ENCODE measurements at places on chromosomes 5 and 9. TPM values are rescaled to one million over a fixed set of nuclear protein-coding genes. Genes with fewer than 3 reads are reported as not detected.

LCN15 gene
- total RNA-seq = 0.77 TPM

RLN2 gene
- not detected for total RNA-seq

CORO2A gene
- total RNA-seq = 2.0 TPM

SH3GL2 gene
- total RNA-seq = 0.42 TPM

SLC6A3 gene
- total RNA-seq = not detected

ADAMTS2 gene
- total RNA-seq = 8.8 TPM

CD274 gene
- total RNA-seq = 0.39 TPM

LECT2 gene
- not detected for total RNA-seq

ORM2 gene
- total RNA-seq = not detected

TCF7 gene
- total RNA-seq = 12.7 TPM

- peaks cover 8% of the 10 kb centered on the region for H3K4me1 ChIP-seq
- no peaks in the 10 kb centered on the region for H3K27me3 ChIP-seq
- DNase-seq = no peak
- H3K36me3 ChIP-seq = no peaks in the 10 kb centered on the region
- no peak overlapping the region for H3K4me3 ChIP-seq
Observed at GRCh38 chr5:67240846-67241245, 44.2 kb upstream of the CD180 start.

- H3K36me3 ChIP-seq = no peaks in the 10 kb centered on the region
- H3K4me1 ChIP-seq = no peaks in the 10 kb centered on the region
- H3K27me3 ChIP-seq = no peaks in the 10 kb centered on the region
Observed at GRCh38 chr5:14830210-14831005, 41.2 kb downstream of the ANKH start.

DNA sequence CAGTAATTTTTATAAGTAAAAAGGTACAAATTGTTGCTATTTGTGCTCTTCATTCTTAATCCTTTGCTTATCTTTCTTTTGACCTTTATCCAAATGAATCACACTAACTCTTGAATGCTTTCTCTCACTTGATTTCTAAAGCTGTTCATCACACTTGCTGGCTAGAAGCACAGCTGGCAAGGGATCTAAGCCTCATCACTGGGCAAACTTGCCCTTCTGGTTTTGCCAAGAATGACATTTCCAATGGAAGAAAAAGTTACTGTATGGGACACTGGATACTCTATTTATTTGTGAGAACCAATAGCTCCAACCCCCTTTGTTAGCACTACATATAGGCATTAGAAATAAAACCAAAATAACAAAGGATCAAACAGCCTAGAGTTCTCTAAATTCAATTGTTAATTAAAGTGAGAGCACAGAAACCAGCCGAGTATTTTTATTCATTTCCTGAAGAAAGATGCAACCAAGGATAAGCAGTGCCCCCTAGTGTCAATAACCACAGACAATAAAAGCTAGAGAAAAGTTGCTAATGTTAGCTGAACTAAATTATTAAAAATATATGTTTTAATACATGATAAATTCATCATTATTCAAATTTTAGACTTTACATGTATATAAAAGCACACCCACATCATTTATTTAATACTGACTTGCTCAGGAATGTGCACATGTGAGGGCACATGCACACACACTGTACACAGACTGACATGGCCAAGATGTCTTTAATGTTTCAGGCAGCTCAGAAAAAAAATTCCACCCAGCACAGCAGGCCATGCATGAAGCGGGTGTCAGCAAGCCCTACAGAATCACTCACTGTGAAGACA lies 59.8 kb upstream of the POU5F2 start:
- DNase-seq = peak; percentile 69
- no peaks in the 10 kb centered on the region for H3K36me3 ChIP-seq
- no peak overlapping the region for H3K4me3 ChIP-seq
- peaks cover 28% of the 10 kb centered on the region for H3K27me3 ChIP-seq
- H3K4me1 ChIP-seq = no peaks in the 10 kb centered on the region
- no peak overlapping the region for H3K27ac ChIP-seq

- DNase-seq = peak; percentile 18
- no peak overlapping the region for H3K4me3 ChIP-seq
- no peak overlapping the region for H3K27ac ChIP-seq
- H3K36me3 ChIP-seq = no peaks in the 10 kb centered on the region
- no peaks in the 10 kb centered on the region for H3K27me3 ChIP-seq
Observed at GRCh38 chr5:112636751-112637150, 100.9 kb upstream of the APC start.

GRCh38 chr5:144267961-144268513 lies 97.4 kb downstream of the KCTD16 start:
- no peaks in the 10 kb centered on the region for H3K27me3 ChIP-seq
- H3K4me3 ChIP-seq = no peak overlapping the region
- H3K36me3 ChIP-seq = no peaks in the 10 kb centered on the region
- no peak for DNase-seq

GRCh38 chr9:94714494-94714893 lies 12.0 kb upstream of the AOPEP start:
- H3K4me1 ChIP-seq = no peaks in the 10 kb centered on the region
- no peaks in the 10 kb centered on the region for H3K36me3 ChIP-seq
- no peak overlapping the region for H3K27ac ChIP-seq
- no peak for DNase-seq
- no peaks in the 10 kb centered on the region for H3K27me3 ChIP-seq

- H3K27me3 ChIP-seq = no peaks in the 10 kb centered on the region
- no peak for DNase-seq
- no peak overlapping the region for H3K4me3 ChIP-seq
- H3K4me1 ChIP-seq = no peaks in the 10 kb centered on the region
Observed at GRCh38 chr9:31394015-31394473, 990.4 kb upstream of the ACO1 start.

- H3K36me3 ChIP-seq = no peaks in the 10 kb centered on the region
- H3K4me1 ChIP-seq = no peaks in the 10 kb centered on the region
- peak; percentile 25 for DNase-seq
- H3K4me3 ChIP-seq = no peak overlapping the region
Observed at GRCh38 chr9:10045598-10045997, 567.2 kb downstream of the PTPRD start.

GRCh38 chr5:111930449-111930848 lies 173.5 kb upstream of the NREP start:
- H3K27ac ChIP-seq = no peak overlapping the region
- H3K36me3 ChIP-seq = no peaks in the 10 kb centered on the region
- H3K4me1 ChIP-seq = peaks cover 11% of the 10 kb centered on the region
- H3K4me3 ChIP-seq = no peak overlapping the region
- no peak for DNase-seq

DNA sequence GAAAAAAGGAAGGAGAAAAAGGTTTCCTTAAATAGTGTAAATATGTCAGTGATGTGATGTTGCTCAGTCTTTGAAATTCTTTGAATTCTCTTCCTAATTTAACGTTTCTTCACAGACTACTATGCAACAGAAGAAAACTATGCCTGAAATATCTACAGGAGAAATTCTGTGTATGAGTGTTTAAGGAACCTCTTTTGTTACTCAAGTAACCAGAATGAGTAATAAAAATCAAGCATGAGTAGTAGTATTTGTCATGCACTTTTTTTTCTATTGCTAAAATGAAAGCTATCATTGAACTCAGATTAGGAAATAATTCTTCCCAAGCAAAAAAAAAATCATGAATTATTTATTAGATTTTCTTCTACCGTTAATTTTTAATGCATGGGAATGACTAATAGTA lies 20.3 kb upstream of the THG1L start:
- H3K27me3 ChIP-seq = no peaks in the 10 kb centered on the region
- no peaks in the 10 kb centered on the region for H3K4me1 ChIP-seq
- DNase-seq = no peak
- H3K4me3 ChIP-seq = no peak overlapping the region

GRCh38 chr9:89483592-89484474 lies 14.1 kb downstream of the SEMA4D start:
- H3K4me1 ChIP-seq = peaks cover 19% of the 10 kb centered on the region
- H3K27me3 ChIP-seq = no peaks in the 10 kb centered on the region
- no peak for DNase-seq

DNA sequence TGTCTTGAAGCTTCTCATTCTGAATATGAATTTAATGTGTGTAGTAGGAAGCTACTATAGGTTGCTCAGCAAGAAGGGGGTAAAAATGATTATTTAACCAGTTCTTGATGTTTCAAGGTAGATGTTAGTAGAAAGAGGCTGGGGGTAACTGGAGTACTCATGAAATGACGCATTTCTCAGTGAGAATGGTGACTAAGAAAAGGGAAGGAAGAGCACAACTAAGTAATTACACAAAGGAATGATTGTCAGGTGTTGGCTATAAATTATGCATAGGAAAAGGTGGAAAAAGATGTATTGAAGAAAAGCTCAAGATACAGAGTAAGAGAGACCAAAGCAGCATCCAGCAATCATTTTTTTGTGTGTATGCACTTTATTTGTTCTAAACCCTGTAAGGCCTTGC lies 1.4 kb upstream of the PSIP1 start:
- H3K4me1 ChIP-seq = peaks cover 13% of the 10 kb centered on the region
- H3K4me3 ChIP-seq = no peak overlapping the region
- DNase-seq = no peak
- no peaks in the 10 kb centered on the region for H3K27me3 ChIP-seq
- peaks cover 3% of the 10 kb centered on the region for H3K36me3 ChIP-seq
- H3K27ac ChIP-seq = no peak overlapping the region

DNA sequence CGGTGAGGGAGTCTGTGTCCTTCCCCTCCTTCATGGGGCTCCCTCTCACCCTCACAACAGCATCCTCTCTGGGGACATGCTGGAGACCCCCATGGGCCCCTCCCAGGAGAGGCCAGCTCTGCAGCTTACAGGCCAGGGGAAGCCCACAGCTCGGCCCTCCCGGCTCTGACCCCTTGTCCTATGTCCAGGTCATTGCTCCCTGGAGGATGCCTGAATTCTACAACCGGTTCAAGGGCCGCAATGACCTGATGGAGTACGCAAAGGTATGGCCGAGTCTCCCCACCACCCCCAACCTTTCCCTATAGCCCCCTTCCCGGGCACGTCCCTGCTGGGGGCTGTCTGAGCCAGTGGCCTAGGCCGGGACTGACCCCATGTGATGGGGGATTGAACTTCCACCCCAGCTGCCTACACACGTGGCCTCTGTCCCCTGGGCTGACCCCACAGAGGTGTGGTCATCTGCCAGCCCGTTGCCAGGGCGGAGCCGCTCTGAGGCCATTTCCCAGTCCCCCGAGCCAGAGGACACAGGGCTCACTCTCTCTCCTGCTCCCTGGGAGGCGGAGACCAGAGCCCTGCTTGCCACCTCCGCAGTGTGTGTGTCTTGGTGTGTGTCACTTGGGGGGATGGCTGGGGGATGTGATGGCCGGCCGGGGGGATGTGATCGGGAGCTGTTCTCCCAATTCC lies 21.9 kb downstream of the ASS1 start:
- no peaks in the 10 kb centered on the region for H3K36me3 ChIP-seq
- H3K4me3 ChIP-seq = no peak overlapping the region
- no peak overlapping the region for H3K27ac ChIP-seq
- H3K4me1 ChIP-seq = peaks cover 10% of the 10 kb centered on the region
- no peak for DNase-seq

DNA sequence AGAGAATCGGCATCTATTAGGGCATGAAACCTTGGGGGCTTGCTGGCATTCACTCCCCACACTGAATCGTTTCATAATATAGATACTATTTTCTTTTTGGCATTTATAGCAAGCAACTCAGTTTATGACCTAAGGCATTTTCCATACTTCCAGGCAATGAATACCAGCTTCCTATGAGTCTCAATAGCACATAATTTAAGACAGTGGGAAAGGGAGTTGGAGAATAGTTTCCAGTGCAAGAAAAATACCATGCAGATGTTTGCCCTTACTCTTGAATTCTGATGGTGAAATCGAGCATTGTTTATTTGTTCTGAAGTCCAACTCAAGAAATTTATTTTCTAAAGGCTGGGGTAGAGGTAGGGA lies 175.8 kb upstream of the KLF9 start:
- H3K27me3 ChIP-seq = no peaks in the 10 kb centered on the region
- peaks cover 12% of the 10 kb centered on the region for H3K4me1 ChIP-seq
- DNase-seq = no peak
- H3K36me3 ChIP-seq = no peaks in the 10 kb centered on the region

DNA sequence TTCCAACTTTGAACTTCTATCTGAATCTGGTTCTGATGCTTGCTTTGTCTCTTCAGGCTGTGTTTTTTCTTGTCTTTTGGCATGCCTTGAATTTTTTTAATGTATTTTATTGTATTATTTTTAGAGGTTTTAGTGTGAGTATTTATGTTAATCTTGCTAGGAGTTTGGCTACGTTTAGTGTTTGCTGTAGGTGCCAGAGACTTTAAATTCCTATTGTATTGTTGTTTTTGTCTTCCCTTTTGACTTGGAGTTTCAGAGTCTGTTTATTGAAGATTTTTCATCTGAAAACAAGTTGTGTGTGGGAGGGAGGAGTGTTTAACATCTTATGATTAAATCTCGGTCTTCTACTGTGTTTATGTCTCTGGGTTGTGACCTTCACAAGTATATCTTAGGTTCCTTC lies 956.8 kb downstream of the TLE1 start:
- H3K27me3 ChIP-seq = no peaks in the 10 kb centered on the region
- no peak overlapping the region for H3K27ac ChIP-seq
- H3K4me3 ChIP-seq = no peak overlapping the region
- no peak for DNase-seq
- H3K4me1 ChIP-seq = no peaks in the 10 kb centered on the region

DNA sequence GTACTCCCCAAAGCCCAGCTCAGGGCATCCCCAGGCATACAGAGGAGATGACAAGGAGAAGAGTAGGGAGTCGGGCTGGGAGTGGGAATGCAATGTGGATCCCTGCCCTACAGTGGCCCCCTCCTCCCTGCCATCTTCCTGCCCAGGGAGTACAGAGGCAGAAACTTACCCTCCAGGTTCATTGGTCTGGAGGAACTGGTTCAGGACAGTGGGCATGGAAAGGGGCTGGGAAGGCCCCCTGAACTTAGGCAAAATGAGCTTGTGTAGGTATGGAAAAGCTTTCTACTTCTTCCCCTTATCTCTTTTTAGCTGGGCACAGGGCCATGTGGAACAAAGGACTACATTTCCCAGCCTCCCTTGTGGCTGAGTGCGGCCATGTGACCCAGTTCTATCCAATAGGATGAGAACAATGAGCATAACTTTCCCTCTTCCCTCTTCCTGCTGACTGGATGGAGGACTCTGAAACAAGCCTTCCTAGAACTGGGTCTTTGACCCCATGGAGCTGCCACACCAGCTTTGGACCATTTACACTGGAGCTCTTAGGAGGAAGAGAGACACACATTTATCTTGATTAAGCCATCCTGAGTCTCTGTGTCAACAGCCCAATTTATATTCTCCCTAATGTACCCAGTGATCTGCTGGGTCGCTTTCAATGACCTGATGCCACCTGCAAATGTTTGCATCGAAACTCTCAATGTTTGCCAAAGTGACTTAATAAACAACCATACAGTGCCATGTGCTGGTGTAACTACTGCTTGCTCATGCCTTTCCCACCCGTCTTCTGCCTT lies 25.0 kb upstream of the HMCN2 start:
- H3K4me3 ChIP-seq = no peak overlapping the region
- no peaks in the 10 kb centered on the region for H3K36me3 ChIP-seq
- H3K27me3 ChIP-seq = no peaks in the 10 kb centered on the region
- H3K27ac ChIP-seq = no peak overlapping the region
- peaks cover 2% of the 10 kb centered on the region for H3K4me1 ChIP-seq

- H3K36me3 ChIP-seq = no peaks in the 10 kb centered on the region
- H3K27ac ChIP-seq = no peak overlapping the region
- H3K4me3 ChIP-seq = no peak overlapping the region
- no peak for DNase-seq
Observed at GRCh38 chr9:132192728-132193127, 30.9 kb downstream of the NTNG2 start.

GRCh38 chr5:54440456-54440893 lies 15.0 kb upstream of the HSPB3 start:
- H3K27me3 ChIP-seq = no peaks in the 10 kb centered on the region
- no peak for DNase-seq
- no peaks in the 10 kb centered on the region for H3K36me3 ChIP-seq
- peaks cover 6% of the 10 kb centered on the region for H3K4me1 ChIP-seq
- no peak overlapping the region for H3K27ac ChIP-seq
- no peak overlapping the region for H3K4me3 ChIP-seq
